Chondrocyte (in vitro differentiated cells): ENCODE measurements at places on chromosomes 11 and 22. TPM values are rescaled to one million over a fixed set of nuclear protein-coding genes. Genes with fewer than 3 reads are reported as not detected.

GRCh38 chr11:107408762-107409211, 48.8 kb downstream of the CWF19L2 start:
- no peaks in the 10 kb centered on the region for H3K27me3 ChIP-seq
- H3K4me1 ChIP-seq: no peaks in the 10 kb centered on the region
- peaks cover 9% of the 10 kb centered on the region for H3K36me3 ChIP-seq
- H3K4me3 ChIP-seq: no peak overlapping the region
- no peak overlapping the region for H3K27ac ChIP-seq
- no peak for DNase-seq

GRCh38 chr11:78341841-78342240, 75.8 kb downstream of the GAB2 start:
- peaks cover 9% of the 10 kb centered on the region for H3K4me1 ChIP-seq
- no peaks in the 10 kb centered on the region for H3K36me3 ChIP-seq
- no peaks in the 10 kb centered on the region for H3K27me3 ChIP-seq
- DNase-seq: no peak
- no peak overlapping the region for H3K4me3 ChIP-seq

- DNase-seq: no peak
- H3K27ac ChIP-seq: no peak overlapping the region
- no peaks in the 10 kb centered on the region for H3K4me1 ChIP-seq
Observed at GRCh38 chr11:115178705-115179104, 325.5 kb downstream of the CADM1 start.

The HOATZ gene
- total RNA-seq: not detected in 3 replicates

DNA sequence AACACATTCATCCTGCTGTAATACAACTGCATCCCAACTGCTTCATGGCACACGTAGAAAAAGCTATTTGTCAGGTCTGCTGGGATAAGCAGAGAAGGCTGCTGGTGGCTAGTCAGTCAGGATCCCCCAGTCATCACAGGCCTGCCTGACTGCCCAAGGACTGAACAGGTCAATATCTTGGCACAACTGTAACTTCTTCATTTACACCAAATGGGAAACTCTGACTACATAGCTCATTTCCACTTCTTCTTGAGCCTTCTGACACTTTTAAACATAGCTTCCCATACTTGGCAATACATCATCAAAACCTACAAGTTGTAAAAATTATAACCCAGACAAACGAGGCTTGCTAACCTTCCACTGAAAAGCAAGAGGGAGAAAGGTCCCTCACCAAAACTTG, 2.8 kb downstream of the TMEM9B start:
- H3K27me3 ChIP-seq: no peaks in the 10 kb centered on the region
- DNase-seq: no peak
- H3K36me3 ChIP-seq: no peaks in the 10 kb centered on the region
- peak overlapping the region; percentile 54 for H3K27ac ChIP-seq

GRCh38 chr22:38645430-38645829, 10.8 kb downstream of the FAM227A start:
- no peaks in the 10 kb centered on the region for H3K27me3 ChIP-seq
- H3K27ac ChIP-seq: no peak overlapping the region
- no peaks in the 10 kb centered on the region for H3K4me1 ChIP-seq
- DNase-seq: no peak
- peaks cover 6% of the 10 kb centered on the region for H3K36me3 ChIP-seq

The OR51E2 gene
- 0.97 to 3.2 TPM (median 3.1 TPM) in 3 replicates for total RNA-seq

DNA sequence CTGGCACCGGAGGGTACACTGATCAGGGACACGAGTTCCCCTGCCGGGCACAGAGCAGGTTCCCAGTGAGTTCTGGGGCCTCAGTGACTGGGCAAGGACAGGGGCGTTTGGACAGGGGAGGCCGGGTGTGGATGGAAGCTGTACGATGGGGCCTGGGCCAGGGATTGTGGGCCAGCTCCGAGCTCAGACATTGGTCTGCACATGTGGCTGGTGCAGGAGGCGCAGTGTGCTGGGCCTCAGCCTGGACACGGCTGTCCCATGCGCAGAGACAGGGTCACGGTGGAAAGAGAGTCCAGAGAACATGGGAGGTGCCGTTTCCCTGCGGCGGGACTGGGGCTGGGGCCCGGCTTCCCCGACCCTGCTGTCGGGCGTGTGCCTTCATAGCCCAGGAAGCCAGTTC, 60.7 kb downstream of the CDKN1C start:
- H3K27ac ChIP-seq: peak overlapping the region; percentile 71
- DNase-seq: no peak
- H3K27me3 ChIP-seq: no peaks in the 10 kb centered on the region
- H3K36me3 ChIP-seq: peaks cover 25% of the 10 kb centered on the region
- H3K4me3 ChIP-seq: no peak overlapping the region

The KDM4D gene
- total RNA-seq: 0.44 to 0.65 TPM (median 0.53 TPM) in 3 replicates

DNA sequence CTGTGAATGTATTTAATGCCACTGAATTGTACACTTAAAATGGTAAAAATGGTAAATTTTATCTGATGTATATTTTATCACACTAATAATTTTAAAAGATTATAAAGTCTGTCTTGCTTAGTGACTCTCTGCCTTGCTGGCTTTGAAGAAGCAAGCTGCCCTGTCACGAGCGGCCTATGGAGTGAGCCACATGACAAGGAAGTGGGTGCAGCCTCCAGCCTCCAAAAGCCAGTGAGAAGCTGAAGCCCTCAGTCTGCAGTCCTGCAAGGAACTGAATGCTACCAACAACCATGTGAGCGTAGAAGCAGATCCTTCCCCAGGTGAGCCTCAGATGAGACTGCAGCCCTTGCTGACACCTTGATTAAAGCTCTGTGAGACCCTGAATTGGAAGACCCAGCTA, 20.0 kb downstream of the C11orf24 start:
- H3K27ac ChIP-seq: no peak overlapping the region
- peaks cover 15% of the 10 kb centered on the region for H3K4me1 ChIP-seq
- H3K27me3 ChIP-seq: no peaks in the 10 kb centered on the region
- no peak overlapping the region for H3K4me3 ChIP-seq
- DNase-seq: no peak

GRCh38 chr11:112016088-112016764, 9.0 kb upstream of the DLAT start:
- H3K27me3 ChIP-seq: no peaks in the 10 kb centered on the region
- no peak overlapping the region for H3K27ac ChIP-seq
- H3K4me3 ChIP-seq: no peak overlapping the region

The PLEKHA7 gene
- 0.92 to 6.1 TPM (median 1.8 TPM) in 3 replicates for total RNA-seq

The CDHR5 gene
- not detected in 3 replicates for total RNA-seq

The AGBL2 gene
- 0.18 to 0.58 TPM (median 0.40 TPM) in 3 replicates for total RNA-seq

DNA sequence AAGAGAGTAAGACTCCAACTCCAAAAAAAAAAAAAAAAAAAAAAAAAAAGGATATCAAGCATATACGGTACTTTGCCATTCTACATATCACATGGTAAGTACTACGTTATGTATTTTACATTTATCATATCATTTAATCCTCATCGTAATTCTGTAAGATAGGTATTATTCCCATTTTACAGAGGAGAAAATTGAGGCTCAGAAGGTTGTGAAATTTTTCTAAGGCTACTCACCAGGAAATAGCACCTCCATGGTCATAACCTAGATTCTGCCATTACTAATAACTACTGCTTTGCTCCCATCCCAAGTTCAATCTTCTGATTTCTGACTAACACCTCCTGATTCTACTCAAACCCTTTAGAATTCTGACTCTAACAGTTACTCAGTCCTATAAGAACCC, 138.0 kb downstream of the FCHSD2 start:
- H3K4me3 ChIP-seq: no peak overlapping the region
- no peak for DNase-seq
- peaks cover 15% of the 10 kb centered on the region for H3K36me3 ChIP-seq
- no peak overlapping the region for H3K27ac ChIP-seq
- H3K4me1 ChIP-seq: peaks cover 14% of the 10 kb centered on the region

- DNase-seq: no peak
- H3K36me3 ChIP-seq: peaks cover 2% of the 10 kb centered on the region
Observed at GRCh38 chr11:12028303-12028702, 19.9 kb upstream of the DKK3 start.

GRCh38 chr22:46706060-46706459, 32.0 kb downstream of the CERK start:
- H3K4me1 ChIP-seq: no peaks in the 10 kb centered on the region
- DNase-seq: no peak
- no peak overlapping the region for H3K4me3 ChIP-seq
- H3K27me3 ChIP-seq: no peaks in the 10 kb centered on the region
- no peak overlapping the region for H3K27ac ChIP-seq
- peaks cover 44% of the 10 kb centered on the region for H3K36me3 ChIP-seq

The MICAL3 gene
- total RNA-seq: 49.6 to 74.4 TPM (median 68.2 TPM) in 3 replicates

The GGTLC3 gene
- 0.42 TPM in 1 of 3 replicates, not detected in the others for total RNA-seq

DNA sequence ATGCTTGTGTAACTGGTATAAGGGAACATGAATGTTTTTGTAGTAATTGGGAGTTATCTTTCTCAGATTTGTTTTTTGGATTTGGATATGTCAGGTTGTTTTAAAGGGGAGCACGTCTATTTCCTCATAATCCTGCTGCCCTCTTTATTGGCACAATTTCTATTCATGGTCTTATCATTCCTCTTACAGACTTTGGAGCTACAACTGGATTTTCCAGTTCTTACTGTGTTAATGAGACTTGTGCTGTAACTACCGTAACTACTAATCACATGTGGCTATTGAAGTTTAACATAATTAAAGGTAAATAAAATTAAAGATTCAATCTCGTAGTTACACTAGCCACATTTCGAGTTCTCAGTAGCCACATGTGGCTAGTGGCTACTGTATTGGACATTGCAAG, 1.9 kb downstream of the FDX1 start:
- no peak overlapping the region for H3K27ac ChIP-seq
- no peaks in the 10 kb centered on the region for H3K36me3 ChIP-seq
- H3K27me3 ChIP-seq: no peaks in the 10 kb centered on the region
- no peak for DNase-seq
- H3K4me3 ChIP-seq: peak overlapping the region; percentile 93
- H3K4me1 ChIP-seq: peaks cover 53% of the 10 kb centered on the region

DNA sequence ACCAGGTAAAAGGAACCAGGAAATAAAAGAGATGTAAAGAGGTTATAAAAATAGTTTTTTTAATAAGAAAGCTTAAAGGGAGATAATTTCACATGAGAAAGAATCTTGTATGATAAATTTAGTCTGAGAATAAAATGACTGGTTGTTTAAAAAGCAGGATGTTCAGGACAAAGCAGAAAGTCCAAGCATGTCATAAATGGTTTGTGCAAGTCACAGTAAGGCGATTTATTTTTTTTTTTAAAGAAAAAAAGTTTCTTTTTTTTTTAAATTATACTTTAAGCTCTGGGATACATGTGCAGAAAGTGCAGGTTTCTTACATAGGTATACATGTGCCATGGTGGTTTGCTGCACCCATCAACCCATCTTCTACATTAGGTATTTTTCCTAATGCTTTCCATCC, 30.8 kb downstream of the GLYATL2 start:
- H3K27ac ChIP-seq: no peak overlapping the region
- no peak overlapping the region for H3K4me3 ChIP-seq
- H3K27me3 ChIP-seq: peaks cover 2% of the 10 kb centered on the region
- DNase-seq: no peak
- no peaks in the 10 kb centered on the region for H3K4me1 ChIP-seq

- peak overlapping the region; percentile 52 for H3K27ac ChIP-seq
- peaks cover 10% of the 10 kb centered on the region for H3K36me3 ChIP-seq
- no peak overlapping the region for H3K4me3 ChIP-seq
- no peaks in the 10 kb centered on the region for H3K27me3 ChIP-seq
Observed at GRCh38 chr11:74011360-74012073, 2.6 kb upstream of the UCP3 start.

GRCh38 chr11:82233201-82233600, 500.5 kb downstream of the FAM181B start:
- H3K27me3 ChIP-seq: peaks cover 13% of the 10 kb centered on the region
- no peak for DNase-seq
- H3K4me1 ChIP-seq: no peaks in the 10 kb centered on the region
- H3K4me3 ChIP-seq: no peak overlapping the region
- no peaks in the 10 kb centered on the region for H3K36me3 ChIP-seq

The OR4A16 gene
- total RNA-seq: not detected in 3 replicates

The TMEM41B gene
- total RNA-seq: 24.6 to 30.8 TPM (median 27.9 TPM) in 3 replicates

- H3K4me1 ChIP-seq: peaks cover 3% of the 10 kb centered on the region
- DNase-seq: peak; percentile 51
- H3K36me3 ChIP-seq: no peaks in the 10 kb centered on the region
- no peak overlapping the region for H3K27ac ChIP-seq
- no peak overlapping the region for H3K4me3 ChIP-seq
Observed at GRCh38 chr22:21077884-21078508, 32.2 kb downstream of the LRRC74B start.

The PATE4 gene
- not detected in 3 replicates for total RNA-seq

- H3K4me3 ChIP-seq: no peak overlapping the region
- peaks cover 58% of the 10 kb centered on the region for H3K27me3 ChIP-seq
- H3K36me3 ChIP-seq: no peaks in the 10 kb centered on the region
- H3K27ac ChIP-seq: no peak overlapping the region
- DNase-seq: no peak
- H3K4me1 ChIP-seq: no peaks in the 10 kb centered on the region
Observed at GRCh38 chr11:115637599-115638241, 133.5 kb upstream of the CADM1 start.

The APOA5 gene
- not detected in 3 replicates for total RNA-seq

The SLC22A9 gene
- total RNA-seq: not detected in 3 replicates

DNA sequence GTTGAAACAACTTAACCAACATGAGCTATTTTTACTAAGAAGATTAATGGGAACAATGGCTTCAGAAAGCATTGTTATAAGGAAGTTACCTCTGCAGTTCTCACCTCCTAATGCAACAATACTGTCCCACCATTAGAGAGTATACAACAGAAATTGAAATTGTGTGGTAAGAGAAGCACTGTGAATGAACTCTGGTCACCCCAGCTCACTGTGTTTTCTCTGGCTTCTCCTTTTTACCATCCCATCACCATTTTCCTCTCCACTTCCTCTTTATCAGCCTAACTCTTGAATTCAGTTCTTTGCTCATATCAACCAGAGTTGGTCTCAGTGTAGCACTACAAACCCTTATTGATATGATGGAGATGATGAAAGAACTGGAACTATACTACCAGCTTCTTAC, 138.0 kb upstream of the POU2AF2 start:
- no peak overlapping the region for H3K27ac ChIP-seq
- no peak overlapping the region for H3K4me3 ChIP-seq
- H3K36me3 ChIP-seq: no peaks in the 10 kb centered on the region
- no peak for DNase-seq

The BLID gene
- 0.35 to 0.68 TPM (median 0.41 TPM) in 3 replicates for total RNA-seq

The PAX6 gene
- total RNA-seq: not detected in 3 replicates
